K562 (cell line): ENCODE measurements at places on chromosomes 16 and 17. TPM values are rescaled to one million over a fixed set of nuclear protein-coding genes. Genes with fewer than 3 reads are reported as not detected.

KCNH4 gene
- 1.8 and 2.0 TPM in 2 replicates for total RNA-seq

GP1BA gene
- not detected in 2 replicates for total RNA-seq

HOXB3 gene
- 22.7 and 28.3 TPM in 2 replicates for total RNA-seq

KRTAP16-1 gene
- total RNA-seq, result not detected in 2 replicates

CRYM gene
- total RNA-seq, result 0.98 TPM in 2 replicates

RAMP2 gene
- not detected in 2 replicates for total RNA-seq

SLFN11 gene
- total RNA-seq, result 0.04 and 0.20 TPM in 2 replicates

TSPAN10 gene
- 0.13 TPM in 1 of 2 replicates, not detected in the other for total RNA-seq

PABPN1L gene
- total RNA-seq, result 0.29 TPM in 1 of 2 replicates, not detected in the other

MRPL12 gene
- total RNA-seq, result 231 and 251 TPM in 2 replicates

SLC6A2 gene
- total RNA-seq, result not detected in 2 replicates

SLC47A1 gene
- 0.42 TPM in 1 of 2 replicates, not detected in the other for total RNA-seq

GRAPL gene
- total RNA-seq, result 0.22 TPM in 1 of 2 replicates, not detected in the other

CA7 gene
- not detected in 2 replicates for total RNA-seq

KIF19 gene
- total RNA-seq, result not detected in 2 replicates

SETD6 gene
- 24.4 and 28.5 TPM in 2 replicates for total RNA-seq

CDR2L gene
- 15.5 and 16.0 TPM in 2 replicates for total RNA-seq

CDYL2 gene
- total RNA-seq, result 0.04 and 0.25 TPM in 2 replicates

TEX14 gene
- 0.09 and 0.18 TPM in 2 replicates for total RNA-seq

TUBB3 gene
- 12.0 and 13.5 TPM in 2 replicates for total RNA-seq

ZNF688 gene
- 4.5 and 5.1 TPM in 2 replicates for total RNA-seq

C16orf46 gene
- total RNA-seq, result 0.47 and 1.0 TPM in 2 replicates

NXN gene
- total RNA-seq, result 0.27 and 0.34 TPM in 2 replicates

CES1 gene
- total RNA-seq, result 0.87 and 1.2 TPM in 2 replicates

PLA2G10 gene
- total RNA-seq, result not detected in 2 replicates

RNF166 gene
- total RNA-seq, result 60.3 and 61.2 TPM in 2 replicates

IRX5 gene
- total RNA-seq, result 2.6 and 3.0 TPM in 2 replicates

RGS11 gene
- not detected in 2 replicates for total RNA-seq

KRT28 gene
- not detected in 2 replicates for total RNA-seq

CDT1 gene
- total RNA-seq, result 173 and 178 TPM in 2 replicates

CDRT15L2 gene
- not detected in 2 replicates for total RNA-seq

FOXL1 gene
- total RNA-seq, result not detected in 2 replicates

ALDH3A1 gene
- total RNA-seq, result not detected in 2 replicates

ERN2 gene
- total RNA-seq, result 0.22 and 0.36 TPM in 2 replicates

XAF1 gene
- 0.22 and 0.47 TPM in 2 replicates for total RNA-seq

TSNAXIP1 gene
- not detected in 2 replicates for total RNA-seq

NAGPA gene
- total RNA-seq, result 11.9 and 12.8 TPM in 2 replicates
